Activated T-helper 2 cell treated with anti-CD3 and anti-CD28 coated beads, Interferon-gamma antibody, Interleukin-2, Interleukin-4, amounts not matched to agents 10 μg/mL and 5 μg/mL and 100 μg/mL, durations not matched to agents 14 hours and 24 hours and 36 hours (primary cell): ENCODE measurements at places on chromosomes 7 and 10.

DNA sequence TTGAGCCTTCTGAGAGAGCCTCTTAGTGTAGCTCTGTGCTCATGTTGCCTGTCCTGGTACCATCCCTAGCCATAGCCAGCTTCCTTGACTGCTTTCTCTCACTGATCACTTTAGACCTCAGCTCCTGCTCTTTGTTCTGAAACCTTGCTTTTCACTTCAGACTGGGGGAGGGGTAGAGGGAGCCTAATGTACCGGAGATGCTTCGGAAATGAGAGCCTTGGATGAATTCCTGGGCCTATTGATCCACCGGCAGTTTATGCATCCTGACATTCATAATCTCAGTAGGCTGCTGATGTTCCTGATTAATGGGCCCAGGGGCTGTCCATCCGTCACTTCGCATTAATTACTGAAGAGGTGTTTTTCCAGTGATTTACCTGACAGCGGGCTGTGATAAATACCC, 38.8 kb downstream of the R3HCC1L start:
- H3K27me3 ChIP-seq = no peaks in the 10 kb centered on the region
- no peak overlapping the region for H3K4me3 ChIP-seq
- peaks cover 20% of the 10 kb centered on the region for H3K4me1 ChIP-seq
- DNase-seq = no peak

- H3K36me3 ChIP-seq = no peaks in the 10 kb centered on the region
- H3K4me1 ChIP-seq = peaks cover 8% of the 10 kb centered on the region
- no peak for DNase-seq
Observed at GRCh38 chr10:28432210-28432676, 100.7 kb upstream of the WAC start.

DNA sequence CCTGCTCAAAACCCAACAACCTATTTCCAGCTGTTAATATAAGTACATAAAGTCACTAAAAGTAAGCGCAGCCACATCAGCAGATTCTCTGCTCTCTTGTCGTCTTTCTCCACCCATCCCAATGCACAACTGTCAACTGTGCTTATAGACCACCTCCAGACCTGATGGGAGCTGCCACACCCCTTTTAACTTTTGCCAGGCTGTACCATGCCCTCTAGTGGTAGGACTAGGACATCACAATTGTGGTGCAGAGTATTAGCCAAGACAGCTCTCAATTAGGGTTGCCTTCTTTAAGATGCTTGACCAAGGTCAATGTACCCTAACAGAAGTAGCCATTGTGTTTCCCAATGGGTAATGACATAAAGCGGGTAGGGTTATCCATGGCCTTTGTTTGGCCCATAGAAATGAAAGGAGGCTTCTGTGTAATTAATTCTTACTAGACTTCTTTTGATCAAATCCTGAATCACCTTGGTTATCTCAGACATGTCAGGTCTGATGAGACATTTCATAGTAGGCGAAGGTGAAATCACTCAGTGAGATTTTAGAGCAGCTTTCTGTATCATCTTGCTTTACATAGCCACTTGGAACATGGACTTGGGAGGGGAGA, 68.1 kb downstream of the SCRN1 start:
- no peak overlapping the region for H3K27ac ChIP-seq
- no peak overlapping the region for H3K4me3 ChIP-seq
- peak; percentile 12 for DNase-seq
- H3K36me3 ChIP-seq = no peaks in the 10 kb centered on the region
- peaks cover 2% of the 10 kb centered on the region for H3K4me1 ChIP-seq
- H3K27me3 ChIP-seq = no peaks in the 10 kb centered on the region

DNA sequence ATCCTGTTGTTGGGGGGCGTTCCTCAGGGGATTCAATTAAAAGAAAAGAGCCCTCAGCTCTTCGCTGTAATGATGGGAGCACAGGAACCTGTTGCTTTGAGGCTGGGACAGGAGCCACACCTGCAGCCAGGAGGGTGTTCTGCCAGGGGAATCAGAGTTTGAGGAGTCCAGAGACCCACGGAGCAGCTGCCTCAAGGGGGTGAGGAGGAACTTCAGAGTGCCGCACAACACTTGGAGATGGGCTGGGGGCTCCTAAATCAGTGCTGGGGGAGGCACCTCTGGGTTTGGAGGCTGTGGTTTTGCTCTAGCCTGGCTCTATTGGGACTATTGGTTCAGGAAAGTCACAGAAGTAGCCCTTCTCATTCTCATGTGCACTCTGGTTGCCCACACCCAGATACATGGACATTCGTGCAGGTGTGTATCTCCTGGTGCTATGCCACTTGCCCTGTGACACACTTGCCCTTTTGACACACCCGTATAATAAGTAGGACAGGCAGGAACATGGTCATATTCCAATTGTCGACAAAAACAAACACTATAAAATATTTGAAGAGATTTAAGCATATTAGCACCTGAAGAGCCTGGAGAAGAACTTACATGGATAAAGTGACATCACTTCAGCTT, 98.1 kb downstream of the PTPN20 start:
- no peaks in the 10 kb centered on the region for H3K36me3 ChIP-seq
- no peak for DNase-seq
- H3K4me3 ChIP-seq = no peak overlapping the region
- no peak overlapping the region for H3K27ac ChIP-seq

GRCh38 chr10:80283119-80283518, 6.3 kb downstream of the MAT1A start:
- peaks cover 9% of the 10 kb centered on the region for H3K27me3 ChIP-seq
- no peak for DNase-seq

- peak overlapping the region; percentile 43 for H3K27ac ChIP-seq
- H3K4me3 ChIP-seq = no peak overlapping the region
- no peak for DNase-seq
- H3K27me3 ChIP-seq = no peaks in the 10 kb centered on the region
- peaks cover 25% of the 10 kb centered on the region for H3K36me3 ChIP-seq
- H3K4me1 ChIP-seq = peaks cover 6% of the 10 kb centered on the region
Observed at GRCh38 chr7:74223711-74224510, 14.1 kb downstream of the LAT2 start.

- no peaks in the 10 kb centered on the region for H3K36me3 ChIP-seq
- H3K4me1 ChIP-seq = peaks cover 4% of the 10 kb centered on the region
Observed at GRCh38 chr10:84172467-84173356, 889 bp upstream of the GPR15LG start.

DNA sequence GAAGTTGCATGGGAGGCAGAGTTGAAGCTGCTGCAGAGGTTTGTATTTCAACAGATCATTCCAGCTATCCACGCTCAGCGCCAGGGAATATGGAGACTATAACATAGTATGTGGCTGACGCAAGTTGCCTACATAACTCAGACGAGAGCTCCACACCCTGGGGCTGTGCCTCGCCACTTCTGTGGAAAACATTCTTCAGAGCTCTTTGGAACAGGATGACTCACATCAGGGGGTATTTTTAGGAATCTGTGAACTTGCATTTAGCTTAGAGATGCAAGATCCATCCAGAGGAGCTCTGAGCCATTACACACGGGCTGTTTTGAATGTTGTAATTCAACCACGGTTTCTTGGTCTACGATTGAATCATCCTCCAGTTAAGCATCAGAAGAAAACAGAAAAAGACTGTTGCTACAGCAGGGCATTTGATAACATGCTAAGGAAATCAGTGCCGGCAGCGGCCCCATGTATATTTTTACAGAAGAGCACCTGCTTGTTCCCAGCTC, 481.5 kb upstream of the AKR1E2 start:
- H3K36me3 ChIP-seq = no peaks in the 10 kb centered on the region
- H3K4me3 ChIP-seq = no peak overlapping the region
- peak overlapping the region; percentile 42 for H3K27ac ChIP-seq
- no peak for DNase-seq

GRCh38 chr10:7988989-7989388, 65.5 kb upstream of the GATA3 start:
- H3K36me3 ChIP-seq = peaks cover 11% of the 10 kb centered on the region
- no peak for DNase-seq
- no peaks in the 10 kb centered on the region for H3K27me3 ChIP-seq
- H3K4me3 ChIP-seq = no peak overlapping the region
- no peak overlapping the region for H3K27ac ChIP-seq

GRCh38 chr10:84375011-84375410, 46.6 kb downstream of the CCSER2 start:
- no peak overlapping the region for H3K4me3 ChIP-seq
- no peak for DNase-seq
- H3K27ac ChIP-seq = no peak overlapping the region

DNA sequence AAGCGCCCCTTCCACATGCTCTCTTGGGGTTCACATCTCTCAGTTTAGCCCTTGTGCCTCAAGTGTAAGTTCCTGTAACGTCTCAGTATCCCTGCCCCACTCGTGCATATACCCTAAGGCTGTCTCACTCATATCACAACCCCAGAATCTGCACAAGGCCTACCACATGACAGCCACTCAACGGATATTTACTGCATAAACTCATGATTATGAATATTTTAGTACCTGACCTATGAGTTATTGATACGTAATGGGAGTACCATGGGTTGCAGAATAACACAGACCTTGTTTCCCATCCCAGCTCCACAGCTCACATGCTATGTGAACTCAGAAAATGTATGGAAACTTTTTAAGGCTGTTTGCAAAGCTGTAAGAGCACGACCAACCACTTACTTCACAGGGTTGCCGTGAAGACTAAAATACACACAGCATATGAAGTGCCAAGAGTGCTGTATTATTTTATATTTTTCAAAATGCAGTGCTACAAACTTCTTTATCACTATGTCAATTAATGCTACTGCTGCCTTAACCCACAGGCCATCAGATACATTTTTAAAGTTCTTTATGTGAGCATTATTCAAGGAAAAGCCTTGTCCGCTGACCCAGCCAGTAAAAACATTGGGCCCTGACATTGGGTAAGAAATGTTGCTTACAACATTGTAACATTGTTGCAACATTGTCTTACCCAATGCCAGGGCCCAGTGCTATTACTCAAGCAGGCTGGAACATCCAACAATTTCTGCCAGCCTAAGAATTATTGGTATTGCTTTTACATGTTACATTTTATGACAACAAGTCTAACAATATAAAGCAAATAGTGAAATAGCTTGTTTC, 97.2 kb downstream of the JAZF1 start:
- no peak for DNase-seq
- peaks cover 28% of the 10 kb centered on the region for H3K27me3 ChIP-seq
- no peak overlapping the region for H3K4me3 ChIP-seq

- H3K36me3 ChIP-seq = peaks cover 75% of the 10 kb centered on the region
- H3K4me3 ChIP-seq = no peak overlapping the region
- H3K27ac ChIP-seq = no peak overlapping the region
Observed at GRCh38 chr7:7237978-7238267, 55.6 kb downstream of the C1GALT1 start.

DNA sequence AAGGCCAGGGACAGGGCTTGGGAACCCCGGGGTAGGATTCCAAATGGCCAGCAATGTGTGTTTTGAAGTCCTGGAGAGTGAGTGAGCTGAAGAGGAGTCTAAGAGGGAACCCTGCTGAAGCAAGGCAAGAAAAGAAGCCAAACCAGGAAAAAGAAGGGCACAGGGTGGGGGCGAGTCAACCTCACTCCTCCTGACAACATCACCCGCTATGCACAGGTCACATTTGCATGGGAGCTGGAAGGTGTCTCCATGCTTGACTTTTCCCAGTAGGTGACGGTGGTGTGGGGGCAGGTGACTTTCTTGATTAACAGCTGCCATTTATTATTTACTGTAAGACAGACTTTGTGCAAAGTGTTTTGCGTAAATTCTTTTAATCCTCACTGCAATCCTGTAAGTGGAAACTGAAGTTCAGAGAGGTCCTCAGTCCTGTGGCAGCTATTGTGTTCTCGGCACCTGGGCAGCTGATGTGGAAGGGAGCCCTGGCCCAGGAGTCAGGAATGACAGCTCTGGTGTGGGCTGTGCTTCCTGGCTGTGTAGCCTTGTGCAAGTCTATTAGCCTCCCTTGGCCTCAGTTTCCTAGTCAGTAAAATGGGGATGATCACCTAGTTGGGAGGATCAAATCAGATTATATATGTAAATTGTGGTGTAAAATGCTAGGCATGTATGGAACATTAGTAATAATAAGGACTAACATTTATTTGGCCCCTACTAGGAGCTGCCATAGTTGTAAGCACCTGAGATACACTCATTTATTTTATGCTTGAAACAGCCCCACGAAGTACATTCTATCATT, 90.9 kb downstream of the SH3PXD2A start:
- peaks cover 36% of the 10 kb centered on the region for H3K4me1 ChIP-seq
- no peaks in the 10 kb centered on the region for H3K36me3 ChIP-seq
- peaks cover 6% of the 10 kb centered on the region for H3K27me3 ChIP-seq
- no peak overlapping the region for H3K4me3 ChIP-seq
- DNase-seq = no peak

DNA sequence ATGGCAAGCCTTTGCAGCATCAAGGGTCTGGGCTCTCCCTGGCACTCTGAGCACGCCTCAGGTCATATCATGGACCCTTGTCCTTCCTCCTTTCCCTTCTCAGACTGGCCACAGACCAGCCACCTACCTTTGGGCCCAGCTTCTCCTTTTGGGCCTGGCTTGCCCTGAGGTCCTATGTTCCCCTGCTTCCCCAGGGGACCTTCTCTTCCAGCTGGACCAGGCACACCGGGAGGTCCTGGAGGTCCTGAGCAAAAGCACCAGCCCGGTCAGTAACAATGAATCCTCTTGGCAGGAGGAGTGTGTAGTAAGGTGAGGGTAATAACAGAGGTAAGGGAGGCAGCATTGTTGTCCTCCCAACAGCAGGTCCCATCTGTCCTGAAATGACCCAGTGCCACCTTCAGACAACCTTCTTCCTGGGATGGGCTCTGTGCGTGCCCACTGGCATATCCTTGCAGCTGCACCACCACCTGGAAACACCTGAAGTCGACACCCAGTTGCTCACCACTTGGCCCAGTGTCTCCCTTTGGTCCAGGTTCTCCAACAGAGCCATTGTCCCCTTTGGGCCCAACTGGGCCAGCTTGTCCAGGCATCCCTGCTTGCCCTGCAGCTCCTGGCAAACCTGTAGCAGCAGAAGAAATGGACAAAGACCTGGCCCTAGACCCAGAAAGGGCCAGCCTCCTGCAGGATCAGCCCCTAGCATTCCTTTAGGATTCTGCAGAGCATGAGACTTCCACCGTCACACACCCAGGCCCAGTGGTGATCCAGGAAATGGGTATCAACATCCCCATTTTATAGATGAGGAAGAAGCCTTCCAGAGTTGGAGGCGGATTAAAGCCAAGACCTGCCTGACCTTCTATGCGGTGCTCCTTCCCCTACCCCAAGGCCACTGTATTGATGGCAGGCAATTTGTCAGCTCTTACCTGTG, 6.4 kb downstream of the SFTPD start:
- H3K4me1 ChIP-seq = peaks cover 10% of the 10 kb centered on the region
- no peak overlapping the region for H3K27ac ChIP-seq
- no peak for DNase-seq

DNA sequence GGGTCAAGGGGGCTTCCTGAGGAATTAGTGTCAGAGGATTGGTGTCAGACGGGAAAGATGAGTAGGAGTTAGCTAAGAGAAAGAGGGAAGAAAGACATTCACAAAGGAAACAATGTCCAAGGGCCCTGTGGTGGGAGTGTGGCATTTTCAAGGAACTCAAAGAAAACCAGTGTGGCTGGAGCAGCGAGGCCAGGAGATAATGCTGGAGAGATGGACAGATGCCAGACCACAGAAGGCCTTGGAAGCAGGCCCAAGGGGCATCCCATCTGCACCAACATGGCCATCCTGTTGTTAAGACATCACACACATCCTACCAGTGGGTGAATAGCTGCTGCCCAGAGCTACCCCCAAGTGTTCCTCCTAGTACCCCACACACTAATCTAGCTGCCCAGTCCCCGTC, 36.1 kb upstream of the CUL1 start:
- peaks cover 13% of the 10 kb centered on the region for H3K27me3 ChIP-seq
- H3K27ac ChIP-seq = no peak overlapping the region
- no peak for DNase-seq
- H3K4me3 ChIP-seq = no peak overlapping the region
